ENCODE measurements at places on chromosomes 11 and 22.

- DNase-seq, result no peak
Observed at GRCh38 chr11:62204430-62204829, 4.0 kb upstream of the SCGB2A1 start.

DNA sequence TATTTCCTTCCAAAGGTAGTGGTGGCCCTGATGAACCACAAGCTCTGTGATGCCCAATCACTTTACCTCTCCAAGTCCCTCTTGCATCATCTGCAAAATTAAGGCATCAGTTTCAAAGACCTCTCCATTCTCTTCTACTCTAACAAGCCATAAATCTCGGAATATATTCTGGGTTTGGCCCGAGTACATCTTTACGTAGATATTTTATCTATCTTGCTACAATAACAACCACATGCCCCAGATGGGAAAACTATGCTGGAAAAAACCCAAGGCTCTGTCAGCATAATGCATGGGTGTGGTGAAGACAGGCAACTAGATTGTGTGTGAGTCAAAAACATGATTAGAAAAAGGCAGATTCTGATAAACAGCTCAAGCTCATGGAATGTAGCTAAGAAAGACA, 228.2 kb upstream of the BLID start:
- DNase-seq, result no peak

- DNase-seq, result no peak
Observed at GRCh38 chr11:100008417-100008816, 678.7 kb upstream of the ARHGAP42 start.

DNA sequence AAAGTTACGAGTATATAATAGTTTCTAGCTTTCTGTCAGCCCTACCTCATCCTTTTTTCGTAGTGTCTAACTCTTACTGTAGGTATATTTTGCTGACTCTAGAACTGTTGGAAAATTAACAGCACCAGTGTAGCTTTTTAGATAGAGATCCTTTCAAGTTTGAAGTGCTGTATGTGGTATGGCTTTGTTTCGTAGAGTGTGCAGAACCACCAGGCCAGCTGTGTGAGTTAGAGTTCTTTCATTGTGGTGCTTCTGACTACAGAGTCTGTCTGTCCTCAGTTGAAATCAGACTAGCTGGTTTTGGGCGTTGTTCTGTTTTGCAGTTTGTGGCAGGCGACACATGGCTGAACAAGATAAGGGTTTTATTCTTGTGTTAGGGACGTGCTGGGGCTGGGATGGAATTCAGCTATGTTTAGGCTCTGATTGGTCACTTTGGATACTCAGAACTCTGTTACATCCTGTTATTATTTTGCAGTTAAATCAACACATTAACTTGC, 3.2 kb downstream of the ARHGEF12 start:
- no peak for DNase-seq

DNA sequence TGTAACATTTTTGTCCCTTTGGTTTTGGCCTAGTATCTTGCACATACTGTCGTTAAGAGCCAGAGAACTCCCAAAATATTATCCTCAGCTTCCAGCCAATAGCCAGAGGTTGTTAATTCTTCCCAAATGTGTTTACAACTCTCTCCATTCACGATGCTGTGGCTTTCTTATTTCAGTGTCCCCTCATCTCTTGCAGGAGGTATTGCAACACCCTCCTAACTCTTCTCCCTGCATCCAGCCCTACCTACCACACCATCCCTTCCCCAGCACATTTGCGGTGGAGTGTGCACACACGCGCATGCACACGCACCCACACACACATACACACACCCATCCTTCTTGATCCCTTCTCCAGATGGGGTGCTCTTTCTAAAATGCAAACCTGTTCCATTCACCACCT, 75.6 kb upstream of the LMO2 start:
- DNase-seq, result no peak

- no peak for DNase-seq
Observed at GRCh38 chr11:87215236-87215635, 177.5 kb downstream of the TMEM135 start.

DNA sequence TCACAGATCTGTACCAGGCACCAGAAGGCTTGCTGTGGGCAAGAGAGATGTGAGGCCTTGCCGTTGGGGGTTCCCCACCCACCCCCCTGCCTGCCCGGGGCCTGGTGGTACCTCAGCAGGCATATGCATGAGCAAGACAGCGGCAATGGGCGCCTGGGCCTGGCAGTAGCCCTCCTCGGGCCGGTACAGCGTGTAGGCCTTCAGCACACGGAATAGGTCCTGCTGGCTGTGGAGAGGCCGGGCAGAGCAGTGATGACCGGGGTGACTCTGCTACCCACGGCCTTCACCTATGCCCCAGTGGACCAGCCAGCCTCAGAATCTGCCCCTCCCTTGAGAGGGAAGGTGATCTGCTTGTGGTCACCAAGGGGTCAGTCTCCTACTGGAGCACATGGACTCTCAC, 5.5 kb upstream of the CASTOR1 start:
- DNase-seq, result no peak

GRCh38 chr11:15166204-15166603, 51.5 kb downstream of the INSC start:
- no peak for DNase-seq

GRCh38 chr22:23511627-23512347, 68.3 kb downstream of the IGLL1 start:
- DNase-seq, result no peak

DNA sequence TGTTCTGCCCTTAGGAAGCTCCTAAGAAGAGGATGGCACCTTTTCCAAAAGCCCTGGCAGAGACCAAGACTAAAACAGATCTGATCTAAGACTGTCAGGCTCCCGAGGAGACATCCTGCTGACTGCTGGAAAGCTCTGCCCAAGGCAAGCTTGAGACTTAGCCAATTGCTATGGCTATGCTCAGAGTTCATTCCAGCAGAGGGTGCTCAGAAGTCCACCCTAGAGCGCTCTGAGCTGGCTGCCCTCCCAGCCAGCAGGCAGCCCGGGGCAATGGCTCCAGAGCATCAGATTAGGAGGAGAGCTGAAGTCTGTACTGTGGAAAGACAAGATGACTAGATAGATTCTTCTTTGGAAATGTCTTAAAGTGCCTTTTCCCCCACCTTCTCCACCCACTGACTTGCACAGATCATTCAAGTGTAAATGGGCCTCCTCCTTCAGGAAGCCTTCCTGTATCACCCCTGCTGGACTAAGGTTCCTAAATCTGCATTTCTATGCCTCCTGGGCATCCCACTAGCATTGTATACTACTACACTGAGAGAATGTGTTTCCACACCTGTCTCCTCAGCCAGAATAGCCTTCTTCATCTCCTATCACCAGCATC, 23.4 kb downstream of the LRRC55 start:
- DNase-seq, result no peak

- no peak for DNase-seq
Observed at GRCh38 chr11:12893787-12894672, 115.1 kb upstream of the RASSF10 start.

- DNase-seq, result no peak
Observed at GRCh38 chr22:36873614-36874308, 13.0 kb downstream of the NCF4 start.

DNA sequence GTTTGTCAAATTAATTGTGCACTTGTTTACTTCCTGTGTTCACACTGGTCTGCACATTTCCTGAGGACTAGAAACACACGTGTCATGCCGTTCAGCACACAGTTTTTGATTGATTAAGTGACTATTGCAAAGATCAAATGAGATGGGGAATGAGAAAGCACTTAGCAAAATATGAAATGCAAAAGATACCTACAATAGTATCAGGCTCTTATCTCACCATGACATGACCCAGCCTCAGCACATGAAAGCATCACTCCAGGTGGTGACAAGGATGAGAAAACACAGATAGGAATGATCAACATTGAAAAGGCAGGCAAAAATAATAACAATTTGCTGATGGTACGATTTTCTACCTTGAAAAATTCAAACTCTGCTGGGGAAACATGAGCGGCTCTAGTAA, 42.1 kb upstream of the TP53I11 start:
- DNase-seq, result no peak

- DNase-seq, result no peak
Observed at GRCh38 chr22:20096574-20097420, 16.8 kb downstream of the DGCR8 start.

DNA sequence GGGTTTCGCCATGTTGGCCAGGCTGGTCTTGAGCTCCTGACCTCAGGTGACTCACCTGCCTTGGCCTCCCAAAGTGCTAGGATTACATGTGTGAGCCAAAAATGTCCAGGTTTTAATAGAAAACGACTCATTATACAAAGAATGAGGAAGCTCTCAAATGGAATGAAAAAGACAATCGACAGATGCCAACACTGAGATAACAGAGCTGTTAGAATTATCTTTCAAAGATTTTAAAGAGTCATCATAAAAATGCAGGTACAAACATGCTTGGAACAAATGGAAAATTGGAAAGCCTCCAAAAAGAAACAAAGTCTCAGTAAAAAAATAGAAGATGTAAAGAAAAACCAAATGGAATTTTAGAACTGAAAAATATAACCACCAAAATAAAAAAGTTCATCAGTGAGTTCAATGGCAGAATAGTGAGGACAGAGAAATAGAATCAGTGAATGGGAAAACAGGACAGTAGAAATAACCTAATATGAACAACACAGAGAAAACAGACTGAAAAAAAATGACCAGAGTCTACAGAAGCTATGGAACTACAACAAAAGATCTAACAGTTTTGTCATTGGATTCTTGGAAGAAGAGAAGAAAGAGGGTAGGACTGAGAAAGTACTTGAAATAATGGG, 10.9 kb downstream of the GAB2 start:
- DNase-seq, result no peak

DNA sequence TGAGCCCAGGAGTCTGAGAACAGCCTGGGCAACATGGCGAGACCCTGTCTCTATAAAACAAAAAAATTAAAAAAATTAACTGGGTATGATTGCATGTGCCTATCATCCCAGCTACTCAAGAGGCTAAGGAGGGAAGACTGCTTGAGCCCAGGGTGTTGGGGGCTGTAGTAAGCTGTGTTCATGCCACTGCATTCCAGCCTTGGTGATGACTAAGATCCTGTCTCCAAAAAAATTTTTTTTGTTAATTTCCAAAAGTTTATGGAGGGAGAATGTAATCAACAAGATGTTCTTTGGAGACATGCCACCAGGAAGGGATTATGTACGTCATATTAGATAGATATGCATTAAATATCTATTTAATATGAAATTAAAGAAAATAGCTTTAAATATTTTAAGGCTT, 267.5 kb downstream of the SBF2 start:
- no peak for DNase-seq

GRCh38 chr22:45754822-45755221, 83.2 kb downstream of the ATXN10 start:
- DNase-seq, result no peak

GRCh38 chr11:108206969-108207682, 15.3 kb downstream of the NPAT start:
- DNase-seq, result no peak

DNA sequence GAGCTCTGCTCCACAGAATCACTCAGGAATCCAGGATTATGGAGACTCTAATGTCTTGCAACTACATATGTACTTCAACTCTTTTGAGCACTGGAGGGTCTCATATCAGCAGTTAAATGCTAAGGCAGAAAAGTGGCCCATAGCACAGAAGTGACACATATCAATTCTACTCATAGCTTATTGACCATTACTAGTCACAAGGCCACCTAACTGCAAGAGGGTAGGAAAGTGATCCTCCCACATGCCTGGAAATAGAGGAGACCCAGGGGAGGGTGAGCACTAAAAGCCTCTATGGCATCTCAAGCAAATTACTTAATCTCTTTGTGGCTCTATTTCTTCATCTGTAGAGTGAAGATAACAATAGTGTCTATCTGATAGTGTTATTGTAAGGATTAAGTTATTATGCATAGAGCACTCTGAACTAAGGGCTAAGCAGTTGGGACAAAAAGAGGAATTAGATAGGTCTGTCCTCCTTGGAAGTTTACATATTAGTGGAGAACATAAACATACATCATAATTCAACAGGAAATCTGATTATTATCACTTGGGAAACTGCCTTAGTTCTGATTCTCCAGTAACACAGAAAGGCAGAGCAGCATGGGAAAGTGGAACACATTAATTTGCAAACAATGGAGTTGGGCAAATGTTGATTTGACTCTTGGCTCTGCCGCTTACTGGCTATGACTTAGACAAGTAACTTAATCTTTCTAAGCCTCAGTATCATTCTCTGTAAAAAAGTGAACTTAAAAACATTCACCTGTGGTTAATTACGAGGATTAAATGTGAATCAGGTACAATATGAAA, 25.1 kb upstream of the USP47 start:
- DNase-seq, result no peak

- no peak for DNase-seq
Observed at GRCh38 chr11:1522081-1522424, 35.5 kb upstream of the MOB2 start.

- DNase-seq, result no peak
Observed at GRCh38 chr11:125344846-125345420, 151.1 kb downstream of the FEZ1 start.

DNA sequence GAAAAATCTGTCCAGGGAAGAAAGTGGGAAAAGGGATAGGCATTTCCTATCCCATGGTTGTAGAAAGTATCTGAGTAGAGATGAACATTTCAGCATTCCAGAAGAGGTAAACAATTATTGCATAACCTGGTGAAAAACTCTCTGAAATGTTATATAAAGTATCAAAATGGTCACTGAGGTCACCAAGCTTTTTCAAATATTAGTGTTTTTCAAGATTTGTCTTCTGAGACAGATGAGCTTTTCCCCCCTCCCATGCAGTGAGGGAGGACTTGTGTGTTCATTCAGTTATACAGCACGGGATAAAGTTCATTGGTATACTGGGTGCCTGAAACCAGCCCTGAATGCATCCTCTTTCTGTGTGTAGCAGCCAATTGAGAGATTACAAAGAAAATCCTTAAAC, 1.9 kb upstream of the DEPDC7 start:
- DNase-seq, result no peak

DNA sequence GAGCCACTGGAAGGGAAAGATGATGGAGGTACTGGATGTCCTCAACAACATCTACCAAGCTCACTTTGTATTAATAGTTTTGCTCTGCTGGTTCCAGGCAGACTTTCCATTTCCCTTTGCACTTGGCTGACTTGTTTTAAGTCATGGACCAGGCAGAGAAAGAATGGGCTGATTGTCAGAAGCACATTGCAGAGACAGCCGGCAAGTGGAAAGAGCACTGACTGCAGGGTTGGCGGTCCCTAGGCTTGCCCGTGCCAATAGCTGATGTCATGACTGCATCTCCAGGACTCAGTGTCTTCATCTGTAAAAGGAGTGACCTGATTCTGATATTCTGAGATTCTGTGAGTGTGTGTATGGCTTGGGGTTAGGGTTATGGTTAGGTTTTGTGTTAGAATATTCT, 20.9 kb upstream of the NNMT start:
- no peak for DNase-seq

- no peak for DNase-seq
Observed at GRCh38 chr11:65880844-65881421, 1.3 kb downstream of the CTSW start.

GRCh38 chr11:22192642-22193347, at the start of gene ANO5:
Gene ANO5, plus strand, starts transcription at chr11:22193085. Its CDS starts 408 bp downstream, at chr11:22193493.
- no peak for DNase-seq

- DNase-seq, result no peak
Observed at GRCh38 chr11:118142081-118142480, 10.5 kb downstream of the SCN4B start.

- no peak for DNase-seq
Observed at GRCh38 chr22:25094579-25094978, 105.1 kb upstream of the CRYBB3 start.

All from stimulated activated CD8-positive, alpha-beta memory T cell treated with anti-CD3 and anti-CD28 coated beads, Interleukin-4, amount 100 ng/mL, for 1 hour (primary cell).